ENCODE measurements at places on chromosomes 11 and 22.

DNA sequence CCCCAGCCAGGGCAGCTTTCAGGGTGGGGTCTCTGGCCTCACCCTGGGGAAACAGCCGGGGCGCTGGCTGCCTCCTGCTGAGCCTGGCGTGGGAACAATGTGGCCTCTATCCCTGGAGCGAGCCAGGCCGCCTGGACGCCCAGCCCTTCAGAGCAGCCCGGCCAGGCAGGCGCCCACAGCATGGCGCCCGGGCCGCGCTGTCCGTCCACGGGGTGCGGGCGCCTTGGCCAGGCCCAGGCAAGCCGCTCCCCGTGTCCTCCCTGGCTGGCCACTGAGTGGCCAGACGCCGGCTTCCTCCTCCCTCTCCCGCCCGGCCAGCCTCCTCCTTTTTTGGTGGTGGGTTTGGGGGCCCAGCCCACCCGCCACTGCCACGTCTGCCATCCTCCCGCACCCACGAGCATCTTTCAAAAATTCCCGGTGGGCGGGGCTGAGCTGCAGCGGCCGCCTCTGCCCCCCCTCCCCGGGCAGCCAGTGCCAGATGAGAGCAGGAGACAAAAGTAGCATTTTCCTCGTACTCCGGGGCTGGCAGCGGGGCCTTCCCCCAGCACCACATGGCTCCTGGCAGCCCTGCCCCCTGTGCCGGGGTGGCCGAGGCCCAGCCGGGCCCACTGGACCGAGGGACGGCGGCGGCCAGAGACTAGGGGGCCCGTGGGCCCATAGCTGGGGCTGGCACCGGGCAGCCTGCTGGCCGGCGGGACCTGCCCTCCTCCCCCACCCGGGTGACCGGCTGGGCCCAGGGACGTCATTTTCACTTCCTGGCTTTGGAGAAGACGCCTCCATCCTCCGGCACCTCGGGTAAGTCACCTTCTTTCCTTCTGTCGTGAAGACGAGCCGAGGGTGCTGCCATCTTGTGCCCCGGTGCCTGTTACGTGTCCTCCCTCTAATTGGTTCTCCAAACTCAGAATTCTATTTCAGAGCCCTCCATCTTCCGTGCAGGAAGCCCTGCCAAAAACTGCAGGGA lies 70.2 kb upstream of the PPARA start:
- peak; percentile 88 for DNase-seq

GRCh38 chr22:33405194-33405593 lies 347.0 kb upstream of the SYN3 start:
- DNase-seq: no peak

GRCh38 chr11:120383518-120384155 lies 47.4 kb downstream of the ARHGEF12 start:
- DNase-seq: no peak

GRCh38 chr11:33063326-33063881 lies 24.0 kb downstream of the TCP11L1 start:
- no peak for DNase-seq

GRCh38 chr22:49405590-49405989 lies 422.1 kb downstream of the BRD1 start:
- DNase-seq: no peak

DNA sequence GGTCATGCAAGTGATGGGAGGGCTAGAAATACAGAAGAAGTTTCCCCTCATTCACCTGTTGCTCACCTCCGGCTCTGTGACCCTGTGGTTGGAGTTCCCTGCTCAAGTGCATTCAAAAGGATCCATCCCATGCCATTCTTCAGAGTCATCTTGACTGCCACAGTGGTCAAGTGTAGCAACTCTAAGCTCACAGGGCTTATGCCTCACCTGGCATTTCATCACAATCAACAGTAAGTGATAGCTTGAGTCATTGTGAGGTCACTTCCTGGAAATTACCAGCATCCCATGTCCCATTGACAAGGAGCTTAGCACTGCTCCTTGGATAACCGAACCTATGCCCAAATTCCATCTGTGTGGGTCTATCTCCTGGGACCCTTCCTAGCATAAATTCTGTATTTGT lies 55.6 kb downstream of the OR4C45 start:
- no peak for DNase-seq

Data from hepatic stellate cell (primary cell).